ENCODE measurements at places on chromosomes 1 and 21. TPM values are rescaled to one million over a fixed set of nuclear protein-coding genes. Genes with fewer than 3 reads are reported as not detected.

GRCh38 chr21:46646541-46647154 lies 11.2 kb downstream of the PRMT2 start:
- no peak for DNase-seq
- H3K4me1 ChIP-seq = no peaks in the 10 kb centered on the region
- no peaks in the 10 kb centered on the region for H3K27me3 ChIP-seq
- H3K36me3 ChIP-seq = peaks cover 60% of the 10 kb centered on the region
- H3K4me3 ChIP-seq = no peak overlapping the region
- H3K27ac ChIP-seq = no peak overlapping the region

- no peak overlapping the region for H3K4me3 ChIP-seq
- H3K27ac ChIP-seq = no peak overlapping the region
- H3K27me3 ChIP-seq = no peaks in the 10 kb centered on the region
- no peaks in the 10 kb centered on the region for H3K36me3 ChIP-seq
- no peak for DNase-seq
- H3K4me1 ChIP-seq = peaks cover 7% of the 10 kb centered on the region
Measured at GRCh38 chr1:98387701-98388100, 273.8 kb upstream of the SNX7 start.

DNA sequence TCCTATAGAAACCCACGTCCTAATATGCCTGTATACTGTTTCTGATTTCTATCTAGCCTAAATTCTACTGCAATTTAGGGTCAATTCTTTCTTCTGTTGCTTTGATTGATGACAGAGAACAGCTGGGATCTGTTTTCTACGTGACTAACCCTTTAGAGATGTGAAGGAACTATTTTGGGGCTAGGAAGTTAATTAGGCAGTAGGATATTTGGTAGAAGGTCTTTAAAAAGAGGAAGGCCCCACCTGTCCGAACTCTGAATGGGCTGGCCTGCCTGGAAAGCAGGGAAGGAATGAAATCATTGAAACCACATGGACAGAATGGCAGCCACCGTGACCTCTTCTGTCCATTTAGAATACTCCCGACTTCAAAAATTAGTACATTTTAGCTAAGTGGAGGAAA lies 21.0 kb downstream of the EIF2D start:
- no peak for DNase-seq
- peaks cover 6% of the 10 kb centered on the region for H3K4me1 ChIP-seq
- no peak overlapping the region for H3K27ac ChIP-seq
- no peaks in the 10 kb centered on the region for H3K27me3 ChIP-seq

GRCh38 chr1:207459008-207459407 lies 4.9 kb downstream of the CR2 start:
- H3K4me3 ChIP-seq = no peak overlapping the region
- no peaks in the 10 kb centered on the region for H3K36me3 ChIP-seq
- H3K27ac ChIP-seq = no peak overlapping the region
- peaks cover 35% of the 10 kb centered on the region for H3K27me3 ChIP-seq
- peaks cover 13% of the 10 kb centered on the region for H3K4me1 ChIP-seq

DNA sequence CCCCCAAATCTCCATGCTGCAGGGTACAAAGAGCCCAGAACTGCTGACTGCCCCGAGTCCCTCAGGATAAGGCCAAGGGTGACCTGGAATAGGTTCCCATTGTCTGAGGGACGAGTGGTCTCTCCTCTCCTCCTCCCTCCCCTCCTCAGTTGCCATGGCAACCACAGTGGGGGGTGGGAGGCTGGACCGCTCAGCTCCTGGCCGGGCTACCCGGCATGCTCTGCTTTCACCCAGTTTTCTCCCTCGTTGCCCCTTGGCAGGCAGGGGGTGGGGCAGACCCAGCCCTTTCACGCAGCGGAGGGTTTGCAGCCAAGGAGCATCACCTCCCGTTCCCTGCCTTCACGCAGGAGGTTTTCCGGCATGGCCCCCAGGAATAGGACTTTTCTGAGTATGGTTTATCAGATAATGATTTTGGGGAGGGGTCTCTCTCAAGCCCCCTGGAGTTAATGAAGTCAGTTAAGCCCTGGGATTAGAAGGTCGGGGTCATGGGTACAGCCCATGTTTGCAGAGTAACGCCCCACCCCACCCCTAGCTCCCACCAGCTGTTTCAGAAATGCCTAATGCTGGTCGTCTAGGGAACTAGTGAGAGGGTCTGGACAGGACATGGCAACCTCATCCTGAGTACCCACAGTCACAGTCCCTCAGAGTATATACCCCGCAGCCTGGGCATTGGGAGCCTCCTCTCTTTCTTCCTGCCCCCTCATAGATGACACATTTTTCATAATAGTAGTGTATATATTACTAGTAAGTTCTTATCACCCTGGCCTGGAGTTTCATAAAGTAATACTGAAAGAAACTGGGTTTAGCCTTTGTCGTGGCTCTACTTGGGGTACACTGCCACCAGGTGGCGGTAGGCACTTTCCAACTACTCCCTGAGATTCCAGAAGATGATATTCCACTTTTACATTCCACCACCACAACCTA lies 20.7 kb downstream of the C1QB start:
- H3K36me3 ChIP-seq = no peaks in the 10 kb centered on the region
- no peak overlapping the region for H3K27ac ChIP-seq
- peaks cover 82% of the 10 kb centered on the region for H3K27me3 ChIP-seq
- H3K4me1 ChIP-seq = no peaks in the 10 kb centered on the region
- no peak overlapping the region for H3K4me3 ChIP-seq

Gene CELA2B
- not detected for total RNA-seq

Gene SPOCD1
- total RNA-seq = not detected

Gene DPT
- total RNA-seq = 42.5 TPM

Gene ADGRL2
- total RNA-seq = 50.7 TPM

Measured in heart right ventricle (tissue), 16 donors.